Left kidney (tissue), 8 donors: ENCODE measurements at places on chromosomes 1 and 21.

DNA sequence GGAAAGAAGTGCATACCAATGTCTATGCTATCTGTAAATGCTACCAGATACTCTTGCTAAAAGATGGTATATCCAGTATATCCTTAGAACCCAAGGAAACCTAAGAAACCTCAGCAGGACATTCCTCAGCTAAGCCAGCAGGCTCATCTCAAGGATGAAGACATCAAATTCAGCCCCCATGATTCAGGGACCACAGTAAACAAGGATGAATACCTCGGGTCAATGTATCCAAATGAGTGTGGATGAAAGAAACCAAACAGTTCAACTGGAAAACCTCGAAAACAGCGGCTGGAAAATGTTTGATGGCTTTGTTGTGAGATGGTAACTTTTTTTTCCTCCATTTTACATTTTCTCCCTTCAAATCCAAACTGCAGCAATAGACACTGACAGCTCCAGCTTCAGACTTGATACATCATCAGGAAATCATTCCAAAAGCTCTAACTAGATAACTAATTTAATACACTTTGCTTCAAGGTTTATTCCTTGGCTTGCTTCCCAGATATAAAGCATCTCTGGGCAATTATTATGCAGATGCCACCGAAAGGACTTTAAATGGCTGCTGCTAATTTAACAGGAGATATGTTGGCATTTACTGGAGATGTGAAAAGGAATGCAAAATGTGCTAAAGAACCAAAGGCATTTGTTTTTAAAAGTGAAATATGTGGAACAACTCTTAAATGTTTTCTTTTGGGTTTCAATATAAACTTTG lies 73.6 kb downstream of the SMYD2 start:
- no peak for DNase-seq

DNA sequence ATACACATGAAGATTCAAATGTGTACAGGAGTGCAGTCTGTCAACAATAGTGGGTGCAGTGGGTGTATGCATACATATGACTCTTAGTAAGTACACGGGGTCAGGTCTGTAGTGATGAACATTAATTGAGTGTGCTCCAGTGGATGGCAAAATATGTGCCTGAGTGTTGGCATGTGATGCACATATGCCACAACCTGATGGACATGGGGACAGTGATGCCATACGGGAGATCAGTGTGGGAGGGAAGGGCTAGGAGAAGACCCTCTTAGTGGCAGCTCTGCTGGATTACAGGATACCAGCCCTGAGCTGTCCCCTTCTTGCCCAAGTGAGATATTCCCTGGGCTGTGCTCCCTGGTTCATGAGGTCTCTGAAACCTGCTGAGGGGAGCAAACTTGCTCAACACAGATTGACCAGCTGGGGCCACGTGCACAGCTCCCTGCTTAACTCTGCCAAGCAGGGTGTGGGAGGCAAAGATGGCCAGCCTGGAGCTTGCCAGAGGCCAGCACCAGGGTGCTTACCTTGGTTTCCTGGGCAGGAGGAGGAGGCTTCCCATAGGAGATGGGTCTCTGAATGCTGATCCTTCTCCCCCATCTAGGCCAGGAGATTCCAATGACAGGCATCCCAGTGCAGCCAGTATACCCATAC lies 2.2 kb downstream of the SHISA4 start:
- DNase-seq = no peak

DNA sequence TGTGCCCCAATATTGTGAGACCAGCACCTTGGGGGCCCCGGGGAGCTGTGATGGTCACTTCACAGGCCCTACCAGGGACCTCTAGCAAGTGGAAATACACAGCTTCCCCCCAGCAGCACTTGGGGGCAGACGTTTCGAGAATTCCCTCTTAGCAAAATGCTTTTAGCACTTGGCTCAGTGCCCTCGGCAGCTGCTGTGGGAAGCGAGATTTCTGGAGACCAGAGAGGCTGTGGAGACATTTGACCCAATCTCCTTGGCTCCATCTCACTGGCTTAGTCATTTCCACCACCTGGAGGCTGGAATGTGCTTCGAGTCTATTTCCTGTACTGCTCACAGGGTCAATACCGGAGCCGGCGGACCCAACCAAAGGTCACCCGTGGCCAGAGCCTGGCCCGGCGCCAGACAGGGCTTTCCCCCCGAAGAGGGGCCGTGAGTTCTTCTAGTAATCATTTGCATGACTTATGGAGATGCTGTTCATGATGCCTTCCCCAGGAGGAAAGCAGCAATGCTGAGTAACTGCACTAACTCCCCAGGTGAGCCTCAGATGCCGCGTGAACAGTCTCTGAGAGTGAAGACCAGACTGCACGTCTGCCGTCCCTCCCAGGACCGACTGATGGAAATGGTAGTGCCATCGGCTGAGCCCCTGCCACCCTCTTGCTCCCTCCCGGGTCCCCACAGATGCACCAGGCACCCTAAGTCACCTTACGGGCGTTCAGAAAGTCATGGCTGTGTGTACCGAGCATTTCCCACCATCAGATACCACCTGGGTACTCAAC lies 4.4 kb upstream of the C2CD2 start:
- peak; percentile 64 for DNase-seq

- DNase-seq = no peak
Observed at GRCh38 chr1:170032531-170033280, 41.8 kb downstream of the KIFAP3 start.

DNA sequence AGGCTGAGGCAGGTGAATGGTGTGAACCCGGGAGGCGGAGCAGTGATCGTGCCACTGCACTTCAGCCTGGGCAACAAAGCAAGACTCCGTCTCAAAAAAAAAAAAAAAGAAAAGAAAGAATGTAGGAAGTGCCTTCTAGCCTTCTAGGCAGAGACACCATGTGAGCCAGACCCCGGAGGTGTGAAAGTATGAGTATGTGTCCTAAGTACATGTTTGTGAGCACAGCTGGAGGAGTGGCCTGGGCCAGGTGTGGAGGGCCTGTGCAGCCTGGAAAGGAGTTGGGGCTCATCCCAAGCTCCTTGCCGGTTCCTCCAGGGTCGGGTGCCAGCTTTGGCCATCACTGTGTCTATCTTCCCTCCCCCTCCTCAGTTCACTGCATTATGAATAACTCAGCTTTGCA lies 13.0 kb downstream of the SOX13 start:
- DNase-seq = no peak

DNA sequence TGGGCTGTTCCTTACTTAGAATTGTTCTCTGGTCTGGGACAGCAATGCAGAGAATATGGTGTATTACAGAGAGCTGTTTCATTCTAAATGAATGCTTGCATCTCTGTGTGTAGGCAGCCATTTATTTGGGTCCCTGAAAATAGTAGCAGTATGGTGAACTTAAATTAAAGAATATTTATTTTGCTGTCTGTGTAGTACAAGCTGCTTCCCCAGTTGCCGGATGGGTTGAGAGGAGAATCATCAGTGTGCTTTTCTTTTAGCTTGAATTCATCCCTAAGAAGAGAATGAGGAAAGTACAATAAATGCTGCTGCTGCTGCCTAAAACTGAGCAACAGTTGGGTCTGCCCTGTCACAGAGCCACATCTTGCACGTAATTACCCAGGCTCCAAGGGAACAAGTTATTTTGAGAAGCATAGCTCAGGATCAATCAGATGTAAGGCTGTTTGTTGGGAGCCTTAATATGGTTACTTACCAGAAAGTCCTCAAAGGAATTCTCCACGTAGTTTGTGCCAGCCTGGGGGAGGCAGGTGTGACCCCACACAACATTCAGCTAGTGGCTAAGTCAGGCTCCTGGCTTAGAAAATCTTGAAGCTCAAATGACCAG lies 16.6 kb downstream of the ACTN2 start:
- DNase-seq = no peak

DNA sequence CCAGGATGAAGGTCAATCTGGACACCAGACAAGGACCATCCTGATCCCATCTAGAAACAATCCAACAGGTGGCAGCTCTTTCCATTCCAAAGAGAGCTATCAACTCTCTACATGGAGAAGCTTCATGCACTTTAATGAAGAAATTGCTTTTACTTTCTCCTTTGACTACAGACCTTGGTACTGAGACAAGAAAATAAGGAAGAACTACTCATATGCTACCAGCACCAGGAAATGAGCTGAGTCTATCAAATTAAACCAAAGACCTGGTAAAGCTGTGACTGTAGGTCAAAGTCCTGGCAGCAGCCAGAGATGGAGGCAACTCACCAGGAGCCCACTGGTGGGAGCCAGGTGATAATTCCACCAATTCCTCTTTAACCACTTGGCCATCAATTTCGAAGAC lies 64.3 kb upstream of the LRRC8B start:
- no peak for DNase-seq

DNA sequence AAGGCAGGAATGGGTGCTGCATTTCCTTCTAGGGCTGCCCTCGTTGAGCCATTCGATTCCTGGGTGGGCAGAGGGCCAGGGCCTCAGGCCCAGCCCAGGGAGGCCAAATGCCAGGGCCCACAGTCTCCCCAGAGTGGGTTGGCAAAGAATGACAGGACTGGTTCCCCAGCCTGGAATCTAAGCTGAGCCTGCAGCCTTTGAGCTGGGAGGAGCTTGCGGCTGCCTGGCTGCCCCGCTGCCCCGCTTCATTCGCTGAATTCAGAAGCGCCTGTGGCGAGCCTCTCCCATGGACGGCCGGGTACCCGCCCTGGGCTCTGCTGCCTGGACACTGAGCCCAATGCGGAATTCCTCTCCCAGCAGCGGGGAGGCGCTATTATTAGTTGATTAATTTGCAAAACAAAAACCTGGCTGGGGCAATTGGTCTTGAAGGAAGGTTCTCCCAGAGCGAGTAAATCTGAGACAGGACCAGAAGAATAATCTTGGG lies 32.3 kb upstream of the TARDBP start:
- peak; percentile 30 for DNase-seq

GRCh38 chr1:108557296-108557695 lies 2.6 kb upstream of the EEIG2 start:
- DNase-seq = no peak

- DNase-seq = no peak
Observed at GRCh38 chr1:153791648-153792253, 16.5 kb downstream of the SLC27A3 start.

GRCh38 chr1:166838766-166839599 lies at the start of gene POGK:
TSS of gene POGK (plus strand) at chr1:166839475. CDS start at chr1:166840957, 1,482 bp downstream.
- DNase-seq = peak; percentile 89

DNA sequence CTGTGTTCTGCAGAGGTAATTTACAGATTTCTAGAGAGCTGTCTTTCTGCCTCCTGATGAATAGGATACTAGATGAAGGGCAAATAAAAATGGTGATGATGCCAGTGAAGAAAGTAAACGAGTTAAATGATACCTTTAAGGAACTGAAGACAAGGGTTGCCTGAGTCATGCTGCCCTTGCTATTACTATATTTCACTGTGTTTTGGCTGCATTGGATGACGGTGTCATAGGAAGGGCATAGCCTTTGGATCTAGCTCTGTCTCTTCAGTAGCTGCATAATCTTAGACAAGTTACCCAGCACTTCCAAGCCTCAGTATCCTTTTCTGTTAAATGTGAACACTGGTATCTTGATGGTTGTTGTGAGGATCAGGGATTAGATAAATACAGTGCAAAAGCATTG lies 131.5 kb upstream of the FGGY start:
- no peak for DNase-seq

DNA sequence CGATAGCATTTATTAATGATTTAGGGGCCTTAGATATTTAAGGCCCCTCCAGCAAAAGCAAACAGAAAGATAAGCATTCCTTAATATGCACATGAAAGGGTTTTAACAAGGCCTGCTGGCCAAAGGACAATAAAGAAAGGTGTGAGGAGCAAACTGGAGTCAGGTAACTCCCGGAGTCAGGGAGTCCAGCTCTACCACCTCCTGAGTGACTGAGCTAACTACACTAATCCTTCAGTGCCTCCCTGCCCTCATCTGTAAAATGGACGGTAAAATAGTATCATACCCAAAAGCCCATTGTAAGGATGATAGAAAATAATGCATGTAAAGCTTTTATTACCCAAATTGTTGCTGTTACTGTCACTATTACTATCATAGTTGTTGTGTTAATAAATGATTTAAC lies 161.7 kb downstream of the SIPA1L2 start:
- DNase-seq = no peak

- DNase-seq = no peak
Observed at GRCh38 chr1:174957829-174958228, 41.9 kb upstream of the CACYBP start.

DNA sequence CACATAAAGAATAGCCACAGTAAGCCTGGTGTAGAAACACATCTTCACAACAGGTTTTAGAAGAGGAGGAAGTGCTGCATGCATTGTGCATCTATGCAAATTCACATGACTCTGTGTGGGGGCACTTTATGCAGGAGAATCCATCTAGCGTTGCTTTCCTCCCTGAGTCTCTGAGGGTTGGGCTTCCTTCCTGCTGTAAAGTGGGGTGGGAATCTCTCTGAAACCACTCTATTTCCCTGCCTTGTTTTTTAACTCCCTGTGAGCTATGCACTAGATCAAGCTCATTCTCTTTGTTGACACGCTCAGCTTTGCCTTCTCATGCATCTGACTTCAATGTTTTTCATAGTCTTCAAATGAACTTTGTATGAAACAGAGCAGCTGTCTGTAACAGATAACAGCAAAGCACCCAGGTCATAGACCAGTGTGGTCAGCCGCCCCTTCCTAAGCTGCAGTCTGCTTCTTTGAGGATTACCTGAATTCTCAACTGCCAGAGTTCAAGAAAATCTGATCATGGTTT lies 102.7 kb upstream of the DPH5 start:
- DNase-seq = no peak

DNA sequence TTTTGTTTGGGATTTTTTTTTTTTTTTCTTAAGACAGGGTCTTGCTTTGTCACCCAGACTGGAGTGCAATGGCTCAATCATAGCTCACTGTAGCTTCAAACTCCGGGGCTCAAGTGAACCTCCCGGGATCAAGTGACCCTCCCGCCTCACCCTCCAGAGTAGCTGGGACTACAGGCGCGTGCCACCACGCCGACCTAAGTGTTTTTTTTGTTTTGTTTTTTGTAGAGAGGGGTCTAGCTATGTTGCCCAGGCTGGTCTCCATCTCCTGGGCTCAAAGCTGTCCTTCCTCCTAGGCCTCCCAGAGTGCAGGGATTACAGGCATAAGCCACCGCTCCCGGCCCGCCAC lies 776 bp downstream of the HLCS start:
- DNase-seq = no peak

DNA sequence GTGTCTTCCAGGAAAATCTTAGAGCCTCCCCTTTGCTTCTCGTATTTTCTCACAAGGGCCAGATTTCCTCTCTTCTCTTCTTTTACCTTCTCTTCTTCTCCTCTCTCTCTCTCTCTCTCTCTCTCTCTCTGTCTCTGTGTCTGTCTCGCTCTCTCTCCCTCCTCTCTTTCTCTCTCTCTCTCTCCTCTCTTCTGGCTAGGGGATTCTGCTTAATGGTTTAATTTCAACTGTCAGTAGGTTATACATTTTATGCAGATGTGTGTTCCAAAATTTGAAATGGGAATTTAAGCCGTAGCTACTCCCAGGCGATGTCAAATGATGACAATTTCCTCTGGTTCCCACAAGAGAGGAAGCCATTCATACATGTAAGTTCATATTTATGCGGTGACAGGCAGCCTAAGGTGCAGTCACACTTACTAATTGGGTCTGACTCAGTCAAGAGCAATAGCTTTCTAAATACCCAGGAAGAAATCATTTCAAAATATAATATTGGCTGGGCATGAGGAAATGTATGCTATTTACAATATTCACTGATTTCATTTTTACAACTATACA lies 1.4 kb downstream of the DSCAM start:
- no peak for DNase-seq
